Thoracic aorta (tissue), 2 donors: ENCODE measurements at places on chromosomes 11 and 22.
A peak's percentile ranks its signal among the peaks of the same experiment; 100 is the strongest.

GRCh38 chr11:12177739-12178338 is 67.4 kb downstream of the MICAL2 start:
- peak overlapping the region; percentile 82 for H3K27ac ChIP-seq
- H3K4me3 ChIP-seq, result no peak overlapping the region
- peaks cover 41% of the 10 kb centered on the region for H3K4me1 ChIP-seq
- no peaks in the 10 kb centered on the region for H3K27me3 ChIP-seq
- H3K36me3 ChIP-seq, result no peaks in the 10 kb centered on the region

GRCh38 chr11:11178671-11179638 is 174.1 kb downstream of the CSNK2A3 start:
- no peaks in the 10 kb centered on the region for H3K27me3 ChIP-seq
- H3K27ac ChIP-seq, result peak overlapping the region; percentile 24
- H3K4me3 ChIP-seq, result no peak overlapping the region
- DNase-seq, result no peak
- H3K36me3 ChIP-seq, result no peaks in the 10 kb centered on the region

GRCh38 chr22:39362271-39362670 is 12.5 kb downstream of the SYNGR1 start:
- no peak overlapping the region for H3K4me3 ChIP-seq
- H3K4me1 ChIP-seq, result no peaks in the 10 kb centered on the region
- H3K27me3 ChIP-seq, result no peaks in the 10 kb centered on the region
- no peak overlapping the region for H3K27ac ChIP-seq
- no peaks in the 10 kb centered on the region for H3K36me3 ChIP-seq

DNA sequence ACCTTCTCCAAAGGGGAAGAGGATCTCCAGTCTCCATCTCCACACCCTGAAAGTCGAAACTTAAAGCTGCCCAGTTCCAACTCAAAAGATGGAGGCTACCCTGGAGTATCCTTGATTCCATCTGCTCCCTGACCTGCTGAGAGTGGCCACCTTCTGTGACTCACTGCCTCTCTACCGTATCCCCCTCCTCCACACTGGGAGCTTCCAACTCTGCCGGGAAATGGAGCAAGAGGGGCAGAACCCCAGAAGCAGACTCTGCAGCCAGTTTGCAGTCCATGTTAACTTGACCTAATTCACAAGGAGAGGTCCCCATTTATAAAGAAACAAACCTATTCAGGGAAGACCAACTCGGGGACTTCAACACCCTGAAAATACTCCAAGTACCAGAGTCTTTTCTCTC is 22.0 kb upstream of the IRAG1 start:
- H3K27ac ChIP-seq, result no peak overlapping the region
- H3K4me3 ChIP-seq, result no peak overlapping the region
- H3K4me1 ChIP-seq, result no peaks in the 10 kb centered on the region
- H3K27me3 ChIP-seq, result no peaks in the 10 kb centered on the region
- no peaks in the 10 kb centered on the region for H3K36me3 ChIP-seq
- no peak for DNase-seq

- H3K4me1 ChIP-seq, result no peaks in the 10 kb centered on the region
- no peaks in the 10 kb centered on the region for H3K36me3 ChIP-seq
- no peak overlapping the region for H3K4me3 ChIP-seq
These were observed 202.2 kb downstream of the CEP164 start for GRCh38 chr11:117529816-117530215.

GRCh38 chr11:13883042-13883441 is 79.5 kb upstream of the SPON1 start:
- H3K4me3 ChIP-seq, result no peak overlapping the region
- no peak for DNase-seq
- no peaks in the 10 kb centered on the region for H3K36me3 ChIP-seq
- H3K4me1 ChIP-seq, result no peaks in the 10 kb centered on the region
- H3K27ac ChIP-seq, result no peak overlapping the region

DNA sequence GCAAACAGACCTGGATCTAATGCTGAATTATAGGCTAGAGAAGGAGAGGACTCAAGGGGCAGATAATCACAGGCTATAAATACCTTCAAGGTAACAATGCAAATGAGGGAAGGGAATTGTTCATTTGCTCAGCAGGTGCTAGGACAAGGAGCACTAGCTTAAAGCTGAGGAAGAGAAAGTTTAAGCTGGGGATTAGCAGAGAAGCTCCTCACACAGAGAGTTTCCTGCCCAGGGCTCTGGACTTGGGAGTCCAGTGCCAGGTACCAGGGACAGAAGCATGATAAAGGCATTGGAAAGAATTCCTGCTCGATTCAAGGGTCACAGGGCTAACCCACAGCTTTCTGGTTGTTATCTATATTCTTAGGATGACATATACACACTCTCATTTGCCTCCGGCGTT is 509.9 kb downstream of the NTM start:
- DNase-seq, result no peak
- no peak overlapping the region for H3K27ac ChIP-seq
- no peaks in the 10 kb centered on the region for H3K27me3 ChIP-seq

GRCh38 chr22:49616356-49617231 is 211.1 kb downstream of the BRD1 start:
- H3K4me1 ChIP-seq, result no peaks in the 10 kb centered on the region
- H3K4me3 ChIP-seq, result no peak overlapping the region
- H3K27me3 ChIP-seq, result no peaks in the 10 kb centered on the region
- H3K36me3 ChIP-seq, result no peaks in the 10 kb centered on the region
- DNase-seq, result no peak
- H3K27ac ChIP-seq, result no peak overlapping the region

GRCh38 chr11:27158456-27159334 is 118.1 kb downstream of the BBOX1 start:
- no peaks in the 10 kb centered on the region for H3K36me3 ChIP-seq
- no peaks in the 10 kb centered on the region for H3K4me1 ChIP-seq
- H3K4me3 ChIP-seq, result no peak overlapping the region
- H3K27ac ChIP-seq, result peak overlapping the region; percentile 22
- H3K27me3 ChIP-seq, result no peaks in the 10 kb centered on the region

GRCh38 chr11:76798671-76799065 is 15.5 kb downstream of the TSKU start:
- peaks cover 15% of the 10 kb centered on the region for H3K36me3 ChIP-seq
- H3K27ac ChIP-seq, result peak overlapping the region; percentile 56
- DNase-seq, result no peak
- peaks cover 32% of the 10 kb centered on the region for H3K4me1 ChIP-seq
- no peaks in the 10 kb centered on the region for H3K27me3 ChIP-seq

DNA sequence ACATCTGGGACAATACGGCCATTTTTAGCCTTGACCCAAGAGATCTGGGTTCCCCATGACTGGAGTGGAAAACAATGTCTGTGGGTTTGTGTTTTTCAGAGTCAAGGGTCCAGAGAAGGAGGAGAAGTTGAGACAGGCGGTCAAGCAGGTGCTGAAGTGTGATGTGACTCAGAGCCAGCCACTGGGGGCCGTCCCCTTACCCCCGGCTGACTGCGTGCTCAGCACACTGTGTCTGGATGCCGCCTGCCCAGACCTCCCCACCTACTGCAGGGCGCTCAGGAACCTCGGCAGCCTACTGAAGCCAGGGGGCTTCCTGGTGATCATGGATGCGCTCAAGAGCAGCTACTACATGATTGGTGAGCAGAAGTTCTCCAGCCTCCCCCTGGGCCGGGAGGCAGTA is 15.7 kb downstream of the NNMT start:
- no peak overlapping the region for H3K4me3 ChIP-seq
- DNase-seq, result no peak
- H3K27me3 ChIP-seq, result no peaks in the 10 kb centered on the region
- peaks cover 69% of the 10 kb centered on the region for H3K4me1 ChIP-seq
- peaks cover 33% of the 10 kb centered on the region for H3K36me3 ChIP-seq

- H3K4me3 ChIP-seq, result no peak overlapping the region
- H3K27me3 ChIP-seq, result no peaks in the 10 kb centered on the region
- H3K4me1 ChIP-seq, result peaks cover 37% of the 10 kb centered on the region
- no peak for DNase-seq
These were observed 26.9 kb downstream of the MICAL3 start for GRCh38 chr22:17997456-17997855.

- no peak overlapping the region for H3K4me3 ChIP-seq
- H3K27me3 ChIP-seq, result no peaks in the 10 kb centered on the region
- no peaks in the 10 kb centered on the region for H3K36me3 ChIP-seq
- DNase-seq, result no peak
These were observed 7.4 kb downstream of the CNTF start for GRCh38 chr11:58629857-58630256.

- peaks cover 14% of the 10 kb centered on the region for H3K4me1 ChIP-seq
- no peaks in the 10 kb centered on the region for H3K36me3 ChIP-seq
These were observed 29.1 kb upstream of the TECTA start for GRCh38 chr11:121071846-121072450.

- no peak overlapping the region for H3K27ac ChIP-seq
- no peak overlapping the region for H3K4me3 ChIP-seq
- H3K4me1 ChIP-seq, result peaks cover 4% of the 10 kb centered on the region
These were observed 51.6 kb downstream of the ETS1 start for GRCh38 chr11:128535468-128536457.

- peak overlapping the region; percentile 60 for H3K4me3 ChIP-seq
- H3K4me1 ChIP-seq, result no peaks in the 10 kb centered on the region
- H3K36me3 ChIP-seq, result no peaks in the 10 kb centered on the region
- H3K27ac ChIP-seq, result no peak overlapping the region
- DNase-seq, result peak; percentile 37
These were observed 66.5 kb upstream of the CLMP start for GRCh38 chr11:123261345-123262106.

- peaks cover 46% of the 10 kb centered on the region for H3K4me1 ChIP-seq
- H3K36me3 ChIP-seq, result no peaks in the 10 kb centered on the region
- peak overlapping the region; percentile 79 for H3K4me3 ChIP-seq
These were observed 596 bp upstream of the TNRC6B start for GRCh38 chr22:40176921-40177737.
